ENCODE measurements at places on chromosomes 3 and 15.

DNA sequence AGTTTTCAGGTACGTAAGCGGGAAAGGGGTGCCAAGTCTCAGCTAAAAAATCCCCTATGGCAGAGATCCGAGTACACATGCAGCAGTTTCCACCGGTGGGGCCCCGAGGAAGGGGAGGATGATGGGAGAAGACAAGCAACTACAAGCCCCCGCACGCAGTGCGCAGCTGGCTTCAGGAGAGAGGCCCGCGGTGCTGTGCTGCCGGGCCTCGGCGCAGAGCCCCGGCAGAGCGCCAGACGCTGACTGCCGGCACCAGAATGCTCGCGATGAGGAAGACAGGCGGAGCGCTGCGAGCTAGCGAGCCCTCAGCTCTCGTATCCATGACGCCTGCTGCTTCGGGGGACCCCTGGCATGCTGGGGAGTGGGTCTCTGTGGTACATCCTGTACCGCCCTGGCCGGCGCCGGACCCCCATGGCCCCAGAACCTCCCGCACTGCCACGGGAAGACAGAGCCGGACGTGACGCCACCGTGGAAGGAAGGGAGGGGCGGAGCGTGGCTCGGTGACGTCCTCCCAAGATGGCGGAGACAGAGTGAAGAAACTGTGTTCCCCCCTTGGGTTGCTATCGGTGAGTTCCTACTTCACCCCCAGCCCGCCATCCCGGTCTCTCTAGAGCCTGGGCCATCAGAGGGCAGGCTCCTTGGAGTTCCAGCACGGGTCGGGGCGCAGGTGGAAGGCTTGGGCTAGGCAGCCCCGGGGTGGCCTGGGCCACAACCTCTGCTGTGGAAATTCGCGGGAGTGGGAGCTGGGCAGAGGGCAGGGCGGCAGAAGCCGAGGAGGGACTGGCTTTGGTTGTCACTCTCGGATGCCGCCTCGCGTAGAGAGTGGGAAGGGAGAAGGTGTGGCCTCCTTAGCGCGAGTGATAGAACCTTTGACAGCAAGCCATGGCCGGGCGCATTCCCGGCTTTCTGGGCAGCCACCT is at the start of gene MYNN:
Gene MYNN (plus strand): TSS at position 500 of the 920 bp plus-strand sequence. CDS start 900 bp downstream, outside the sequence.
- peak; percentile 94 for DNase-seq

DNA sequence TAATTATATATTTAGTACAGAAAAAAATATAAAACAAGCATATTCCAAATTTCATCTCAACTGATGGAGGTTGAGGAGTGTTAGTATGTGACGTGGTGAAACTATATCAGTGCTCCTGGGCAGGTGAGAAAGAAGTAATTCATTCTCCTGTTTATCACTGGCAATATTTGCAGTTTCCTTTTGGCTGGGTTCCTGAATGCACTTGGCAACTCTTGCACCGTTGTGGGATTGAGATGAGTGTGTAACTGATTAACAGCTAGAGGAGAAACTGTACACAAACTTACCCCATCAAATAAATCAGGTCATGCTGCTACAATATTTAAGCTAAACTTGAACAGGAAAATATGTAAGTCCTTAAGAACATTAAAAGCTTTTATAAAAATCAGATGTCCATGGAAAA is 2.1 kb upstream of the ATP13A4 start:
- DNase-seq, result no peak

DNA sequence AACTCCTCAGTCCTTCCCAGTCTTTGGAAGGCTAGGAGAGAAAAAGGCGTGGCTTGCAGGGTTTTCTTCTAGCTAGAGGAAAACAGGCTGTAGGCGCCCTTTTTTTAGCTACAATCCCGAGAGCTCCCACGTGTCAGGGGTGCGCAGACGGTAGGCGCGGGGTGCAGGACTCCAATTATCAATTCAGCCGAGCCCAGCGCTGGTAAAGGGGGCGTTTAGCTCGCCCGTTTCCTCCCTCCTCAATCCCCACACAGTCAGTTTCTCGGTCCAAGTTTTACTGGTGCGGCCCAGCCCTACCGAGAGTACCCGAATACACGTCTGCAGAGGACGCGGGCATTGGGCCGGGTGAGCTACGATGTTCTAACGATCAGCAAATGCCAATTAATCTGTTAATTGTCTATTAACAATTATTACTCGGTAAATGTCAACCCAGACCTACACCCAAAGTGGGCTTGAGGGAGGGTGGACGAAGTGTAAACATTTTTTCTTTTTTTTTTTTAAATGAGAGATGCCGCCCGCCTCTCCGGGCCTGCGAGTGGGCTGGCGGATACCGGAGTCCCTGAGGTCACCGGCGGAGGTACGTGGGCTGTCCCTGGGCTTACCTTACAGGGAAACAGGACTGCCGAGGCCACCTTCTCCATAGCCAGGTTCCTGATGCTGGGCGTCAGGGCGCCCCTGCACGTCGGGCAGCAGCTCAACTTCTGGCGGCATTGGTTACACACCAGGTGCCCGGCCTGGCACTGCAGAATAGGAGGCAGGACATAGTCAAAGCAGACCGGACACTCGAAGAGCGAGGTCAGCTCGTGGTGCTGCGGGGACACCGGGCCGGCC is 923 bp downstream of the SIAH2 start:
- peak; percentile 46 for DNase-seq

GRCh38 chr3:12893247-12893646 is 51.9 kb upstream of the RPL32 start:
- no peak for DNase-seq

DNA sequence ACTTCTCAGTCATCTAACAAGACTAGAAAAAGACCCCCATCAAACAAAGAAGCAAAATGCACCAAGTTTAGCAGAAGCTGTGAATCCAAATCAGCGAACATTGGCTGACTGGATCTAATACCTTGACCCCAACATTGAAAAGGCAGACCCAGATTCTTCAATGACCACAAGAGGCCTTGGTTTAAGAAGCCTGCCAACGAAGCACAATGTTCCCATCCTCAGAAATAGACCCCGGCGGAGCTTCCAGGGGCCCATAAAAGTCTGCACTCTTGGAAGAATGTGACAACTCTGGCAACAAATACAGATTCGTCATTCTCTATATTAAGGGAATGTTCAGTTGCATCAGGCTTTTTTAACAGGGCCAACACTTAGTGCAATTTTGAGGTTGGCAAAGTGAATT is 112.8 kb upstream of the BCL6 start:
- DNase-seq, result no peak

DNA sequence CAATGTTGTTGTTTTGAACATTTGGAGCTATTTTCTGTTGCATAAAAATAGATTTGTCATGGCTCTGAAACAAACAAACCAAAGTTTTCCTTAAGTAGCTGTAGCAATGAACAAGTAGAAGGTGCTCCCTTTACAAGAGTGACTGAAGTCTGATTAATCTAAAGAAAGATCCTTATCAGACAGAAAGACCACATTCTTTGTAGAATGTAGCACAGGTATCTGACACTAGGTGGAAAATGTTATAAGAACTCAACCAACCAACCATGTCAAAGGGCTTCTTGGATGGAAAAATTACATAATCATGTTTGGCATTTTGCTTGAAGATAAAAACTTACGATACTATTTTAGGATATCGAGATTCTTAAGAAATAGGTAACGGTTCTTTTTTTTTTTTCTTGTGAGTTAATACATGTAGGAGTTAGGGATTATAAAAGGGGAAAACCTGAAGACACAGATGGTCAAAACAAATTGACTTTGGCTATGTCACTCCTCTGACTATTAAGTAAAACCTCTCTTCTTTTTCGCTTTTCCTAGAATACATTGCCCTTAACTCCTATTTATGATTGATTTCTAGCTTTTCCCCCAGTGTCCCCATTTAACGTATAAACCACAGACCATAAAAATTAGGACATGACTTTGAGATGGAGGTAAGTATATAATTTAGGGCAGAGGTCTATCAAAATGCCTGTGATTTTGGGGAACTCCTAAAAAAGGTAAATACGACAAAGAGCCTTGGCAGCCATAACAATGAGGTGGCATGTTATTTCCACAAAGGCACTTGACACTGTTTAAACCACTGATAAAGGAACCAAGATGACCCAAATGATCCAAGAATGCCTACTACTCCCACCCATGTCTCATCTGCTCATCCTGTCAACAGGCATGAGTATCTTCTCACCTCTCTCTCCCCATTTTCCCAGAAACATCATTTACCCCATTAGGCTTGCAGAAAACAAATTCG is 72.0 kb downstream of the CCR4 start:
- no peak for DNase-seq

DNA sequence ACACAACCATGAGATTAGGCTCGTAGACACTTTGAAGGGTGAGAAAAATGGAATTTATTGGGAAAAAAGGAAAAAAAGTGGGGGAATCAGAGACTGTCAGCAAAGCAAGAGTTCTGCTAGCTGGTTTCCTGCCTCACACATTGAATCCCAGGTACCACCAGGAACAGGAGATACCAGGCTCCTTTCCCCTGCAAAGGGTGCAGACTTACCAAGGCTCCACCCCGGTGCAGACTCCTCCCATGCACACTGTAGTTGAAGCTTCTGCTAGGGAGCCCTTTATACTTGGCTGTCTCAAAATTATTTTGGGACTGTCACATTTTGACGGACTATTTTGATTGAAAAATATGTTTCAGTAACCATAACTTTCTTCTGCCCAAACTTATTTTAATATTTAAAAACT is 819.9 kb upstream of the GBE1 start:
- no peak for DNase-seq

- DNase-seq, result no peak
These were observed 3.2 kb downstream of the ALAS1 start for GRCh38 chr3:52200981-52201679.

DNA sequence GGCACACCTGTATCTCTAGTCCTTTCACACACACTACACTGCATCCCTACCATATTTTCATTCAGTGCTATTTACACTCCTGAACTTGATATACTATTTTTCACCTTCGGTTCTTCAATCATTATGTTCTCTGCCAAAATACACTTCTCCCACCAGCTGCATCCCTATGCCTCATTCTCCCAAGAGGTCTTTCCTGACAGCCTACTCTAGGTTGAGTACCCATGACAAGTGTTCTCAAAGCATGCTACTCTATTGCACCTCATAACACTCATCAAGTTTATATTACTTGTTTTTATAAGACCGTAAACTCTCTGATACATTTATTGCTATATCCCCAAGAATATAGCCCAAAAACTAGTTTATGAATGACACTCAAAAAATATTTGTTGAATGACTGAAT is 549.5 kb downstream of the PYDC2 start:
- no peak for DNase-seq

- no peak for DNase-seq
These were observed 567.0 kb upstream of the RGMA start for GRCh38 chr15:93656041-93656440.

DNA sequence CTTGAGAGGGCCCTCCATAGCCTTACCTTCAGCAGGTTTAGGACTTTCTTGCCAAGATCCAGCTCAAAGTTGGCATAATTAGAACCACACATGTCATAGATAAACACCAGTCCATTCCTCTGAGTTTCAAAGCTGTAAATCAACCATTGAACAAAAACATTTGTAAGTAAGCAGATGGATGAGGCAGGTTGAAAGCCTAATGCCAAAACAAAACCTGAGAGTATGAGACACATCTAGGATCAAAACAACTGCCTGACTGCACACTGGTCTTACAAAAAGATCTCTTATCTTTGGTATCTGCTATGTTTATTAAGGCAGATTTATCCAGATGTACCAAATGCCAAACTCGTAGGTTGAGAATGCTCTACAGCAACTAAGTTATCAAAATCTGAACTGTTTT is 61.9 kb downstream of the PTPN9 start:
- no peak for DNase-seq

DNA sequence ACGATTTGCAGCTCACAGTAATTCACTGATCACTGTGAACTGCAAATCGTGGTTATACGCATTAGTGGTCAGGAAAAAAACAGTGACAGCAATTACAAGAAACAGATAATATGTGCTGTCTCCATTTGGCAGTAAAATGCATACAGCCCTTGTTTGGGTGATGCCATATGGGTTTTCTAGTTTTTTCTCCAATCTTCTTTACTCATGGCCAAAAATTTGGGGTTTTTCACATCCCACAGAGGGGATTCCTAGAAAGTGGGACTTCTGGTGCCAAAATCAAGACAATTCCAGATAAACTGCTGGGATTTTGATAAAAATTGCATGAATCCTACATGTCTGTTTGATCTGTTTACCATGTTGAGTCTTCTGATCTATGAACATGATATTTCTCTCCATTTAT is 15.6 kb downstream of the NDN start:
- no peak for DNase-seq

DNA sequence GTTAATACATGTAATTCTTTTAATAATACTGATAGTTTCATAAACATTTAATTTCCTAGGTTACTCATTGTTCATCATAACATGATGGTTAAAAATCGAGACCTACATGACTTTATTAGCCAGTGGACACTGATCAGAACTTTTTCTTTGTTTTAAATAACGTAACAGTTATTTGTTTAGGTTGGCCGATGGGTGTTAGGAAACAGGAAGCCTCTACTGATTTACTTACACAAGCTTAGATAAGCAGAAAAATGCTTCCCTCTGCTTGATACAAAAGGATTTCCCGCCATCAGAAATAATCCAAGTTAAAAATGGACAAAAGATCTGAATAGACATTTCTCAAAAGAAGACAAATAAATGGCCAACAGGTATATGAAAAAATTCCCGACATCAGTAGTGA is 16.6 kb upstream of the APH1B start:
- DNase-seq, result no peak

DNA sequence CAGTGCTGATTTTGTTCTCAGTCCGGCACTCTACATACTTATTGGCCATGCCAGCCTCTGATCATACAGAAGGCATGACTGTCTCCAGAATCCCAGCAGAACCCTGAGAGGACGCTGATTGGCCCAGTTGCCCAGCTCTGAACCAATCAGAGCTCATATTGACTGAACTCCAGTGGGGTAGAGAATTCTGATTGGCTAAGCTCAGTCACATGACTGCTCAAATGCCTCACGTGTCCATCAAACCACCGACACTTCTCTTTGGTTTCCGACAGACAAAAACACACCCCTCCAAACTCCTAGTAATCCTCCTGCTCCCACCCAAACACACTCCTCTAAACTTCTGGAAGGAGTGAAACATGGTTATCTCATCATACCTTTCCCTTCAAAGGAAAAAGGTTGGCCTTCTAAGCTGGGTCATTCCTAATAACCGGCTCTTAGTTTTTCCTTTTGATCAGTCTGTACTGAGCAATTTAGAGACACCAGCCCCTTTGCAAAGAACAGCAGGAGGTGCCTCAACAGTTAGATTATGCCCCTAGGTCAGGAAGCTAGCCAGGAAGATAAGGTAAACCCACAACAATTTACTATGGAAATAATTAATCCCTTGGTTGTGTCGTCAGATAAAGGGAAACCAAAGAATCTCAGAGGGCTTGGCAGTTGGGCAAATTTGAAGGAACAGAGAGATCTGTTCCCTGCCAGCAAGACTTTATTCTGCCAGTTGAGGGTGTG is 187.8 kb downstream of the TLE3 start:
- no peak for DNase-seq

All from KBM-7 (cell line).